ENCODE measurements at places on chromosomes 13 and 19. TPM values are rescaled to one million over a fixed set of nuclear protein-coding genes. Genes with fewer than 3 reads are reported as not detected.

GRCh38 chr13:23919006-23919405, 21.7 kb upstream of the C1QTNF9B start:
- DNase-seq: no peak

- no peak for DNase-seq
Measured at GRCh38 chr13:40398065-40398464, 268.4 kb downstream of the FOXO1 start.

NKPD1 gene
- total RNA-seq: not detected

DNA sequence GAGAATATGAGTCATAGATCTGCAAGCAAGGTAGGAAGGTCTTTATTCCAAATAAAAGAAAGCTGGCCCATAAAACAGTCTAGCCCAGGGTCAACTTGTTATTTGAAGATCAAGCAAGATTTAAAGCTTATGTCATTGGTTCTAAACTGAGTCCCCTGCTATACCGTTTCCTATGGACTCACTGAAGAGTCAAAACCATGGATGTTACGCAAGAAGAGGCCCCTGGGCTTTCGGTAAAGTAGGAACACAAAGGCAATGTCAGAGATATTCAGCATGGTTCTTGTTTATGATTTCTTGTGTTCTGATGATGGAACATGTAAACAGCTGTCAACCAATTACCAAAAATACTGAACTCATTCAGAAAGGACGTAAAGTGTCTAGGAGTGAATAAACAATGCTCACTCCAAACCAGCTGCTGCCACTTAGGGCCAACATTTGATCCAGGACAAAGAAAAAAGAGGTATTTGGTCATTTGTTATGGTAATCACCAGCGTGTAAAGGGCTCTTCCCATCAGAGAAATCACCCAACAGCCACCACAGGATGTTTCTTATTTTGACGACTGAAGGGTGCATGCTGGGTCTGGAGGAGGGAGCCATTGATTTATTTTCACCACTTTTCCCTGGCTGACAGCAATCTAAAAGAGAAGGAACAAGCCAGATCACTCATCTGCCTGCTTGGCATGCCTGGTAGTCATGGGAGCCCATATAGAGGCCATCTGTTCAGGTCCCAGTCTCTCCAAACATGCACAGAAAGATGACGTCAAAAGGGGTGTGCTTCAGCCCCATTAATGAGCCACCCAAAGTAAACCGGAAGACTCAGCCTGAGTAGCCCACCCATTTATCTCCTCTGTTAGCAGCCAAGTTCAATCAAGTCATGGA, 68.3 kb downstream of the FGF14 start:
- DNase-seq: no peak

DNA sequence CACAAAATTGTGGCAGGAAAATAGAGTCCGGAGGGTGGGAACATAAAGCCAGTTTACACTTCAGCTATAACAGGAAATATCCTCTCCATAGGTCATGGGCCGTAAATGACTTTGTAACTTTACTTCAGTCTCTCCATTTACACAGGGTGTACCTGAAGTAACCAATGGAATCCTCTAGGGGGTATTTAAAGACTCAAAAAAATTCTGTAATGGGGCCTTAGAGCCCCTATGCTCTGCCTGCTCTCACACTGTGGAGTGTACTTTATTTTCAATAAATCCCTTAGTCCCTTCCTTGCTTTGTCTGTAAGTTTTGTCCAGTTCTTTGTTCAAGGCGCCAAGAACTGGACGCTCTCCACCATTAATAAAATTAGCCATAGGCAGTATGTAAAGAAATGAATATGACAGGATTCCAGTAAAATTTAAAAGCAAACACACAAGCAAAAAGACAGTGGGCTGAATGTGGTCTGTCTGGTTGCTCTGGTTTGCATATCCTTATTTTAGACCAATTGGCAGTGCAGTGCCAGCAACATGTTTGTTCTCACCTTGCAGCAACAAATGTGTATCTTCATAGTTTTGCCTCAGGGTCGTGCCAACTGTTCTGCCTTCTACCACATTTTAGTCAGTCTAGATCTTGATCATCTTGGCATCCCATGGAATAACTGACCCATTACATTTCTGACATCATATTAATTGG, 801.5 kb upstream of the SPRY2 start:
- DNase-seq: no peak

- DNase-seq: no peak
Measured at GRCh38 chr13:100149389-100149788, 60.5 kb downstream of the PCCA start.

UGGT2 gene
- 19.5 TPM for total RNA-seq

DNA sequence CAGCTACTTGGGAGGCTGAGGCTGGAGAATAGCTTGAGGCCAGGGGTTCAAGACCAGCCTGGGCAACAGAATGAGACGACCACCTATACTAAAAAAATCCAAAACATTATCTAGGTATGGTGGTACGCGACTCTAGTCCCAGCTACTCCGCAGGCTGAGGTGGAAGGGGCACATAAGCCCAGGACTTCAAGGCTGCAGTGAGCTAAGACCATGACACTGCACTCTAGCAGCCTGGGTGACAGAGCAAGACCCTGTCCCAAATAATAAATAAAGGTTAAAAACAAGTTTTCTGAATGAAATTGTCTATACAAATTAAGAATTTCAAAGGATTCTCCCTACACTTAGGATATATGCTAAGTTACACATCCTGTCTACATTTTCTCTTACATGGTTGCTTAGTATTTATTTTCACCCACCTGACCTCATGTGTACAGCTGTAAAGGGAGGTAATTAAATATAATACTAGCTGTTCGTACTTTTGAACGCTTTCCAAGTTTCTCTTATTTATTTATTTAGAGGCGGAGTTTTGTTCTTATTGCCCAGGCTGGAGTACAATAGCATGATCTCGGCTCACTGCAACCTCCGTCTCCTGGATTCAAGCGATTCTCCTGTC, 1.6 kb downstream of the SLC25A30 start:
- DNase-seq: no peak

DNA sequence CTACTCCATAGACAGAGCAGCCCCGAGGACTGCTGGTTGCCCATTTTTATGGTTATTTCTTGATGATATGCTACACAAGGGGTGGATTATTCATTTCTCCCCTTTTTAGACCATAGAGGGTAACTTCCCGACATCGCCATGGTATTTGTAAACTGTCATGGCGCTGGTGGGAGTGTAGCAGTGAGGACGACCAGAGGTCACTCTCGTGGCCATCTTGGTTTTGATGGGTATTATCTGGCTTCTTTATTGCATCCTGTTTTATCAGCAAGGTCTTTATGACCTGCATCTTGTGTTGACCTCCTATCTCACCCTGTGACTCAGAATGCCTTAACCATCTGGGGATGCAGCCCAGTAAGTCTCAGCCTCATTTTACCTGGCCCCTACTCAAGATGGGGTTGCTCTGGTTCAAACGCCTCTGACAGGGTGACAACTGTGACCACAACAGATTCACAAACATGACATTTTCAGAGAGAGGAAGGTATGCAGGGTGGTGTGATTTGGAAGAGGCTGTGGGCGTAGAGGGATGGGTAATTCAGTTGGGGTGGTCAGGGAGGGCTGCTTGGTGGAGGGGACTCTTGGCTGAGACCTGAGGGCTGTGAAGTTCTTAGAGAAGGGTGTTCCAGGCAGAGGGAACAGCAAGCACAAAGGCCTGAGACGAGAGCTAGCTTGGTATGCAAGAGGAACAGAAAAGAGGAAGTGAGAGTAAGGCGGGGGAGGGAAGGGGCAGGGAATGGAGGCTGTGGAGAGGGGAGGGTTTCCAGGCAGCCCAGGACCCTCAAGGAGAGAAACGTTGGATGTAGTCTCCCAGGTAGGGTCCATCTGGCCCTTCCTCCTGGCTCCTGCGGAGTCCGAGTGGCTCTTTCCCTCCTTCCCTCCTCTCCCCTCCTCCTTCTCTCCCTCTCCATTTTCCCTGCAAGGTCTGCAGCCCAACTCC, 23.5 kb downstream of the FAM187B start:
- DNase-seq: peak; percentile 58

All from transverse colon (tissue), 4 donors.